CD14-positive monocyte (primary cell): ENCODE measurements at places on chromosomes 4 and X.

- DNase-seq: no peak
Observed at GRCh38 chr4:108890484-108890881, 127.6 kb upstream of the ETNPPL start.

DNA sequence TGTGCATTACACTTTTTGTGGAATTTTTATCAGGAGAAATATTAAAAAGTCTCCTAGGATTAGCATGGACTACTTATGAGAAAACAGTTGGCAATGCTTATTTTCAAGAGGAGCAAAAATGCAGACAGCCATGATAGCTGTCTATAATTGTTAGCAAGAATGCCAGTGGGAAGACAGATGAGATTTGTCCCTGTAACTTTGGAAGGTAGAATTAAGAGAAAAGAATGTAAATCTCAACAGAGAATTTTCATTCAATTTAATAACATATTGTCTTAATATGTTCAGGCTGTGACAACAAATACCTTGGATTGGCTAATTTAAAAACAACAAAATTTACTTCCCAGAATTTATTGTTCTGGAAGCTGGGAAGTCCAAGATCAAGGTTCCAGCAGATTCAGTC lies 349.2 kb downstream of the IQCM start:
- DNase-seq: no peak

DNA sequence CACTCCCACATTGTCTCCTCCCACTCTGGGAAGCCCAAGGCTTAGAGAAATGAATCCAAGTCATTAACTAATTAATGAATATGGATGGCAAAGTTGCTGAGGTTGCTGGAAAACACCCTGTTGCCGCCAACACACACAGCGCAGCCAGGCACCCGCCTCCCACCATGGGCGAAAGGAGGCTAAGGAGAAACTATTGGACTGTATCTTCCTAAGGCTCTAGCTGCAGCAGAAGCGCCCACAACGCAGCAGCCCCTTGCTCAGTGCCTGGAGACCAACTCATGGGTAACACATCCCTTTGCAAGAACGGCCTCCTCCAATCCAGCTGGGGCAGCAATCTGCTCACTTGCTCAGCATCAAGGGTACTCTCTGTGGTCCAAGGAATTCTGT lies 34.2 kb downstream of the TSC22D3 start:
- no peak for DNase-seq

GRCh38 chr4:124745985-124746801 lies 33.7 kb upstream of the ANKRD50 start:
- no peak for DNase-seq

- DNase-seq: no peak
Observed at GRCh38 chr4:163072222-163072621, 94.5 kb downstream of the NAF1 start.

DNA sequence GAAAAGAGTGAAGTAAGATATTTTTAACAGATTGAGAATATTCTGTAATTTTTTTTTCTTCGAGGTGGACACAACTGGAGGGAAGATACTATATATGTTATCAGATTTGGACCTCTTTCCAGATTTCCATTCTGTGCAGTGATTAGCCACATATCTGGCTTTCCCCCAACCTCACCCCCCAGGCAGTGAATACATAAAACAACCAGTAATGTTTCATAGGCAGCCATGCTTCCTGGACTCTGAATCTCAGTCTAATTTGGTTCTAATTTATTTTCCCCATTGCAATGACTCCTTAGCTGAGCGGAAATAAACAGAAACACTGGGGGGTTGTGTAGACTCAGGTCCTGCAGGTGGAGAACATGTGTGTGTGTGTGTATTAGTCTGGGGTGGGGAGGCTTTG lies 226.5 kb downstream of the FBXW7 start:
- DNase-seq: no peak

GRCh38 chr4:146029939-146030710 lies 91.5 kb upstream of the ZNF827 start:
- DNase-seq: no peak

GRCh38 chrX:130426531-130426930 lies 24.7 kb downstream of the RBMX2 start:
- no peak for DNase-seq

- no peak for DNase-seq
Observed at GRCh38 chr4:20252656-20253282, 1.1 kb downstream of the SLIT2 start.

GRCh38 chr4:112172180-112172579 lies 26.9 kb downstream of the FAM241A start:
- no peak for DNase-seq

DNA sequence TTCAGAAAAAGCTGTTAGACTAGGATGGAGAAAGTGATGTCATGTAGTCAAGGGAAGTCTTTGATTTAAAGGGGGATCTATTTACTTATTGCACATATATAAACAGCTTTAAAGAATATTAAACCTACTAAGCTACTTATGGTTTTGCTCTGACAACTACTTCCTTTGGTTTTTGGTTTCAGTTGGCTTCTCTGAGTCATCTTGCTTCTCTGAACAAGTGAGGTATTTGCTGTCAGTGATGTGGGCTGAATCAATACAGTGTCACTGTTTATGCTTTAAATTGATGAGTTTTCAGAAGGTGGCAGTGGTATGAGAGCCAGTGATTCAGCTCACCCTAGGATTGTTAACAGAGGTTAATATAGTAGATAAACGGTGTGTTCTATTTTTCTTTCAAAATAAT lies 75.1 kb downstream of the CEP44 start:
- DNase-seq: no peak

DNA sequence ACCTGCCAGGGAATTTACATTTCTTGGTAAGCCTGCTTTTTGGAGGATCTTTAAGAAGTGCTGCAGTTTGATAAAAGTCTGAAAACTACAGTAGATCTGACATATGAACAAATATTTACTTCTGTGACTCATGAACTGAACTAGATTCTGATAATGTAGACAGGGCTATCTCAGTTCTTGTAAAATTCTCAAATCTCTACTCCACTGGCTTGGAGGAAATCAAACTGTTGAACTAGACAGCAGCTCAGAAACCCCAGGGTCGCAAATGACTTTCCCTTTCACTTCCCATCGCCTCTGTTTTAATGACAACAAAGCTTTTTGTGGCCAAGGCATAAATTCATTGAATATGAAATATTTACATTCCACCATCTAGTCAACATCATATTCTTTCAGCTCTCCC lies 15.4 kb upstream of the OCIAD1 start:
- DNase-seq: no peak

DNA sequence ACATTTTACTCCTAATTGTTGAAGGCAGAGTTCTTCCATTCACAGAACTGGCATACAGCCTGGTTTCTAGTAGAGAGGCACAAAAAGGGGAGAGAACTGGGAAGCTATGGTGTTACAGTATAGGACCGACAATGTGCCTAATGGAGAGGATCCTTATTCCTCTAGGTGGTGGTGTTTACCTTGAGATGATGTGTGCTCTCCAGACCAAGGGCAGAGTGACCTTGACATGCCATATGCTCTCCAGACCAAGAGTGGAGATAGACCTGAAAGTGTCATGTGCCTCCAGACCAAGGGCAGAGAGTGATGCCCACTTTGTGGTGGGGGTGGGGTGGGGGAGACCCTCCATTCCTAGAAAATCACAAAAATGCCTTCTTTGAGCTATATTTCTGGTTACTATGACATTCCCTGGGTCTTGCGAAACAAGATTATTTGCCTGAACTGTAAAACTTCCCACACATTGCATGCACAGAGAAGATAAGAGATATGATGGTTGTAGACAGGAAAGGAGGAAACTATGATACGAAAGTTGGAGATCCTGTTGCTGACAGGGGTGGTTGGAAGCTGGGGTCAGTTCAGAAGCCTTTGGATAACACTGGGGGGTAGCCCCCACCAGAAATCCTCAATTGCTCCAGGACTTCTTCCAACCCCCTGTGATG lies 119.7 kb downstream of the TEX13C start:
- DNase-seq: no peak

GRCh38 chr4:38662522-38663089 lies 1.4 kb upstream of the KLF3 start:
- no peak for DNase-seq

GRCh38 chr4:104064646-104065577 lies 345.1 kb upstream of the TACR3 start:
- DNase-seq: no peak

DNA sequence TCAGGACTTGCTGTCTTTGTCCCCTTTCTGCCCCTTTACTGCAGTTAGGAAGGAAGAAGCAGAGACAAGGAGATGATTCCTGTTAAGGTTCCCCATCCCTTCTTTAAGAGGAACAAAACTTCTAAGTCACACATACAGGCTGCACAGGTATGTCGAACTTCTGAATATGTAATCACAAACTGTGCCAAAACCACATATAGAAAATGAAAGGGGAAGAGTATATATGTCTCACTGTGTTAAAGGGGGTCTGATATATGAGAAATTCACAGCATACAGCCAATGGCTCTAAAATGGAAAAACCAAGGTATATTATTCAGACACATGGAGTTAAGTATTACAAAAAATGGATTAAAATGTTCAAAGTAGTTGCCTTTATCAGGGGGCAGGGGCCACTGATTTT lies 11.7 kb downstream of the CFAP97 start:
- no peak for DNase-seq

- no peak for DNase-seq
Observed at GRCh38 chrX:75106772-75107171, 49.3 kb downstream of the ABCB7 start.

DNA sequence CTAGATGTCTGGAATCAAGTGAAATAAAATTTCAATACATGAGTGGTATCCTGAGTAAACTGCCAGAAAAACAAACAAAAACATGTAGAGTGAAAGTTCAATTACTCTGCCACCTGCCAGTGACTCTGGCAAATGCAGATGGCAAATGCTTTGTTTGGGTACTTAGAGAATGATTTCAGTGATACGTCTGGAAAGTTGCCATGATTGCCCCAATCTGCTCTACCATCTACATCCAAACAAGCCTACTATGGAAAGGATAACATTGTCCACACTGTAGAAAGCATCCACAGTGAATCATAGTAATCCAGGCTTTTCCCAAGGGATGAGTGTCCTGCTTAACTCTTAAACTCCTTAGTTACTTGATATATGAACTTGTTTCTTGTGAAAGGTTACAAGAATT lies 3.4 kb downstream of the SPATA4 start:
- no peak for DNase-seq

- peak; percentile 14 for DNase-seq
Observed at GRCh38 chr4:71184195-71184781, 154.5 kb upstream of the SLC4A4 start.

DNA sequence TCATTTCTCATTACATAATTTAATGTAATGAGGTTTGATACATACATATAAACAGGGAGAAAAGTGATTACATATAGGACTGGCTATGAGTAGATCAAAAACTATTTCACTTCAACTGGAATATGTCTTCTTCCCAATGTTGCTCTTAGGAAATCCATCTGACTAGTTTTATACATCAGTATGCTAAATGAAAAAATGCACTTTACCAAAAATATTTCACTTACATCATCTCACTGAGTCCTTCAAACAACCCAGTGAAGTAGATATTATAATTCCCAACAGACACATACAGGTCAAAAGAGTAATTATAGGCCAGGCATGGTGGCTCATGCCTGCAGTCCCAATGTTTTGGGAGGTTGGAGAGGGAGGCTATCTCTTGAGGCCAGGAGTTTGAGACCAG lies 215.9 kb downstream of the MID1 start:
- no peak for DNase-seq

DNA sequence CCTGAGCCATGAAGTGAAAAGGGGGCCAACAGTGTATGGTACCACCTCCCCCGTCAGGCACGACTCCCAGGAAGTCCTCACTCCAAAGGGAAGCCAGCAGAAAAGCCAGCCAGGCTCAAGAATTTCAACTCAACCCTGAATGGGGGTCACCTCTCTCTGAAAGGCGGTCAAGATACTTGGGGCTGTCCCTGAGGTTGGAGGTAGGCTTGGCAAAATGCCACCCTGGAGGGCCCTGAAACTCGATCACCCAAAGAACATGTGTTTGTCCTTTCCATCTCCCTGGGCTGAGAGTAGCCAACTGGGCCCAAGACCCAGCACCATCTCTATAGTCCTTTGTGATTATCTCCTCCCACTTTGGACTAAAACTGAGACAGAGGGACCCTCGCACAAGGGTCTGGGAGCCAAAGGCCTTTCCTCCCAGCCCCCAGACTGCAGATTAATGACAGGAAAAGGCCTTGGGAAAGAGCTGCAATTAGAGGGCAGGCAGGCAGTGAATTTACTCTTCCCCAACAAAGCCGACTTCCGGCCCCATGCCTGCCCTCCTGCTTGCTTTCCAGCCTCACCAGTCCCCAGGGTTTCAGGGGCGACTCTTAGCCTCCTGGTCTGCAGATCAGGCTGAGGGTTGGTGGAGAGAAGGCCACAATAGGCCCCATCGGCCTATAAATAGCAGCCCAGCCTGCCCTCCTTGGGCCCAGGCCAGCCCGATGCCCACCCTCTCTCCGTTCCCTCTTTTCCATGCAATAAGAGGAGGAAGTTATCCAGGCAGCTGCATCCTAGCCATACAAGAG lies 5.6 kb downstream of the SASH3 start:
- no peak for DNase-seq

DNA sequence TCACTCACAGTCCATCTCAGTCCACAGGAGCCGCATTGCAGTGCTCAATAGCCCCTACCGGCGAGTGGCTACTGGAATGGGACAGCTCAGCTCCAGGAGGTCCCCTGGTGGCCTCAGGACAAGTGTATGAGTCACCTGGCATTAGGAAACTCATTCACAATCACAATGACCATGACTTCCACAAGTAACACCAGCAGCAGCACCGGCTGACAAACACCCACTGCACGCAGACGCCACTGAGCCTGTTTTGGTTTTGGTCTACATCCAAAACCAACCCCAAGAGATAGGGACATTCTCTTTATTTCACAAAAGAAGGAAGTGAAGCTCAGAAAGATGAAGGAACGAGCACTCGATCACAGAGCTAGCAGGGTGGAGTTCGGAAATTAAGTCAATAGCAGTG lies 8.1 kb downstream of the JAKMIP1 start:
- DNase-seq: no peak

- DNase-seq: no peak
Observed at GRCh38 chr4:110020139-110020538, 107.5 kb downstream of the EGF start.

GRCh38 chr4:131450572-131451209 lies 1698.4 kb upstream of the PCDH10 start:
- no peak for DNase-seq

- peak; percentile 25 for DNase-seq
Observed at GRCh38 chr4:158538176-158538575, 16.5 kb downstream of the RXFP1 start.

DNA sequence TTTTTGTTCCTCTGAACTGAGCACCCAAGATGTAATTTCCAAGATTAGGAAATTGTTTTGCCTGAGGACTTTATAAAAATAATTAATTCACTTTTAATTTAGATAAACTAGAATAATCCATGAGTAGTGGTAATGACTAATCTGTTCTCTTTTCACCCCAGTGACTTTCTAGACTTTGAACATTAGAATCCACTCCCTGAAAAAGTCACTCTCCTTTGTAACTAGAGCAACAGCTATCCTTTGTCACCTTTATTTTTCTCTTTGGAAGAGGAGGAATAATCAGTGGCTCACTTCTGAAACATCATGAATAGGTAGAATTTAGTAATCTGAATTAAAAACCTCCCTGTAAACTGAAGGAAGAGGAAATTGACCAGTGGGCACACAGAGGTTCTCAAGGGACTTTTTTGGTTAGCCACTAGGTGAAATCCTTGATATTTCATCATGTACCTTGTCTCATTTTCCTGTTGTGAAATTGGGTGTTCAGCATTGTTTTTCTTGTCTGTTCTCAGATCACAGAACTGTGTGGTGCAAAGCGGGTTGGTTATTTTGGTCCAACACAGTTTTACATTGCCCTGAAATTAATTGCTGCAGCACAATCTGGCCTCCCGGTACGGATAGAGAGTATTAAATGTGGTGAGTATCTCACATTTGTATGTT lies 59.4 kb downstream of the REPS2 start:
- peak; percentile 79 for DNase-seq

GRCh38 chr4:17313194-17313593 lies 198.7 kb downstream of the QDPR start:
- DNase-seq: no peak
